ENCODE measurements at places on chromosomes 2 and 18.
A peak's percentile ranks its signal among the peaks of the same experiment; 100 is the strongest.

- no peak for DNase-seq
These were observed 119.1 kb downstream of the LRATD1 start for GRCh38 chr2:14751581-14751980.

GRCh38 chr2:236001854-236002253 is 166.3 kb downstream of the GBX2 start:
- DNase-seq, result no peak

GRCh38 chr2:153478289-153479261 is at the start of gene RPRM:
Gene RPRM, minus strand, starts transcription at chr2:153478762. Its CDS starts 197 bp downstream, at chr2:153478565.
- DNase-seq, result peak; percentile 66

- DNase-seq, result no peak
These were observed 176.1 kb downstream of the TXNL1 start for GRCh38 chr18:56462276-56462675.

- DNase-seq, result no peak
These were observed 187.4 kb downstream of the TMEM247 start for GRCh38 chr2:46666754-46667153.

GRCh38 chr2:27071990-27072830 is 756 bp upstream of the OST4 start:
- peak; percentile 64 for DNase-seq

DNA sequence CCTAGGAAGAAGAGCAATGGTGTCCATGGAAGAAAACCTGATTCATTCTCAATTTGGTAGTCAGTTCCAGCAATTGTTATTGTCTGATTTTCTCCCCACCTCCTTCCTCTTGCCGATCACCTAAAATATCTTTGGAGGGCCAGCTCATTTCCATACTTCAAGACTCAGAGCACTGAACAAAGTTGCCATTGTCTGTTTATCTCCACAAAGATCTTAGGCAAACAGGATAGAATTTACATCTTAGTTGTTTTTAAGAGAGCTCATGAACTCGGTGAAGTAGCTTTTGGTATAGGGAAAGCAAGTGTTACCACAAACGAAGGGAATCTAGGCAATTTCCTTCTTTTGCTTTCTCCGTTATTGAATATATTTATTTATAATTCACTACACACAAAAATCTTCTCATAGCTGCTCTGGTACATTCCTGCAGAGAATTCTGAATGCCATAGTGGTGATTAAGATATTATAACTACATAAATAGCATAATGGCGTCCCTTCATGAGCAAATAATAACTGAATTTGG is 41.5 kb upstream of the CHST9 start:
- no peak for DNase-seq

DNA sequence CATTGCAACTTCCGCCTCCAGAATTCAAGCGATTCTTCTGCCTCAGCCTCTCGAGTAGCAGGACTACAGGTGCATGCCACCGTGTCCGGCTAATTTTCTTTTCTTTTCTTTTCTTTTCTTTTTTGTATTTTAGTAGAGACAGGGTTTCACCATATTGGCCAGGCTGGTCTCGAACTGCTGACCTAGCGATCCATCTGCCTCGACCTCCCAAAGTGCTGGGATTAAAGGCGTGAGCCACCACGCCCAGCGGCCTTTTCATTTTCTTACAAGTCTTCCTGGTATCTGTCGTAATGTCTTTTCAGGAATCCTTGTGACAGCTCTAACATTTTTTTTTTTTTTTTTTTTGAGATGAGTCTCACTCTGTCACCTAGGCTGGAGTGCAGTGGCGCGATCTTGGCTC is 66.4 kb upstream of the EDAR start:
- DNase-seq, result no peak

DNA sequence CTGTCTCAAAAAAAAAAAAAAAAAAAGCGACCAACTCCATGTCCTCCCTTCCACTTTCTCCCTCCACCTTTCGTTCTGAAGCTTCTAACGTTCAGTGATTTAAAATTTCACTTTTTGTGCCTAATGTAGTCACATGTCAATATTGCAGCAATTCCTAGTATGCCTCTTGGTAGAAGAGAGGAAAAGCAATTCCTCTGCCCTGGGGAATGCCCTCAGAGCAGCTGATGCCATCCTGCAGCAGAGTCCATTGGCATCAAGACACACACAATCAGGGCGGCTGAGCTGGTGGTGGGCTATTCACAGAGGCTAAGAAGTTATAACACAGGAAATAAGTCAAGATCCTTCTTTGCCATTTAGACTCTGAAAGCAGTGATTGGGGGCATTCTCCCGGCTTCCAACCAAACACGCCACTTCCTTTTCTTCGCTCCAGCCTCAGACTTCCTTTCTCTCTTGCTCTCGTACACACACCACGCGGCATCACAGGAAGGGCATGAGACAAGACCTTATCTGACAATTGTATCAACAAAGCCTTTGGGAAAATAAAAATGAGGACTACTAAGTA is 71.9 kb downstream of the MOGAT1 start:
- DNase-seq, result no peak

DNA sequence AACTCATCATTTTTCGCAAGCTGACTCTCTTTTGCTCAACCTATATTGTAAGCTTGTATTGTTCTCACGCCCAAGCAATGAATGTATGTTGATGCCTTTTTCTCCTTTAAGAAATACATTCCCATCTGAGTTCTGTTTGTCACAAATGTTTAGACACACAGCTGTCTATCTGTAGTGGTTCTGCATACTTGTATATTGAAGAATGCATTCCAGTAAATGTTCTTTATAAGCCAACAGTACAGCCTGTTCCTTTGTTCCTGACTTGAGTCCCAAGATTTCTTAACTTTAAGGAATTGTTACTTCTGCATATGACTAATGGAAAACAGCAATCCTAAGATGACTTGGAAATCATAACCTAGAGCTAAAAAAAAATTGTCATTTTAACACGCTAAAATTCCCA is 849.1 kb upstream of the POU3F3 start:
- DNase-seq, result no peak

DNA sequence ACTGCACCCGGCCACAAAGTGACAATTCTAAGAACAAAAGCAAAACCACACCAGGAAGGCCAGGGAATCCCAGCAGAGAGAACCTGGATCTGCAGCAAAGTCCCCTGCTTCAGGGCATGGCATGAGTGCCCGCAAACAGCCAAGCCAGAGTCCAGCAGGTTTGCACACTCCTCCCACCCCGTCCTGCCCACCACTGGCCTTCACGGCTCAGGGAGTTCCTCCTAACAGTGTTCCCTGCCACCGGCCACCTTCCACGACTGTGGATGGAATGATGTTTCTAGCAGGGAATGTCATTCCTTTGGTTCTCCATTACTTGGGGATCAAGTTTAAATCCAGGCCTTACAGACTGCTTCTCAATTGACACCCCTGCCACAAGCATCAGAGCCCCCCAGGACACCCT is 42.0 kb upstream of the B3GNT7 start:
- no peak for DNase-seq

- DNase-seq, result no peak
These were observed 36.0 kb upstream of the MTA3 start for GRCh38 chr2:42532397-42532796.

DNA sequence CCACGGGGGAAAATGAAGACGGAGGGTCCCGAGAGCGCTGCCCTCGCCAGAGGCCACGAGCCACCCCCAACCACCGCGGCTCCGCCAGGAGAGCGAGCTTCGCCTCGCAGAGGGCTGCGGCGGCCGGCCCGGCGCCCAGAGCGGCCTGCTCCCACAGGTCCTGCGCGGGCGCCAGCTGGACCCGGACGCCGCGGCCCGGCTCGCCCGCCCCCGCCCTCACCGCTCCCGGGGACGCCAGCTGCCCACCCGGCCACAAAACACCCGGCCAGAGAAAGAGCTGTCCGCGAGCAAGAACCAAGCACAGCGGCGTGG is 709 bp downstream of the PTPN2 start:
- no peak for DNase-seq

DNA sequence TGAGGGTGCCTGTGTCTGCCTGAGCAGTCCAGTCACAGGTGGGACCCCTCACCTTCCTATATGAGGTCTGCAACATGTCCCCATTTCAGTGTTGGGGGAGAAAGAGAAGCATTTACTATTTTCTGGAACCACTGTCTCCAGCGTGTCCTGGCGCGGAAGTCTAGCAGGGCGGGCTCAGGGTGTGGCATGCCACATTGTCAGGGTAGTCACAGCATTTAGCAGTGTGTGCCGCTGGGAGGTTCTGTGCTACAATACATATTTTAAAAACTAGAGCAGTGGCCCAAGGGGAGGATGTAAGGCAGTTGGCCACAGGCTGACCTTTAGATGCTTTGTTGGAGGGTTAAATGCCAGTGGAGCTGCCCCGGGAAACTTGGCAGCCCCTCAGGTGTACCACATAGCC is 12.5 kb downstream of the UBE2F start:
- DNase-seq, result no peak

DNA sequence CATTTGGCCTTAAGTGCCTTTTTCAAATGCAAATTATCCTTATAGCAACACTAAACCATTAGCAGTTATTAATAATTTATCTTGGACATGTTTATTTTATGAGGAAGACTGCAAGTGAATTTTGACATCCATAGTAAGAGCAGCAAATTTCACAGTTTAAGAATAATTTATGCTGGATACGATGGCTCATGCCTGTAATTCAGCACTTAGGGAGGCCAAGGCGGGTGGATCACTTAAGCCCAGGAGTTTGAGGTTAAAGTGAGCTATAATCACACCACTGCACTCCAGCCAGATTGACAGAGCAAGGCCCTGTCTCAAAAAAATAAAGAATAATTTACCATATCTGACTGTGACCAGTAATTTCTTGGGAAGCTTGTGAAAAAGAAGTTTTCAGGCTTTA is 286.2 kb downstream of the TMX3 start:
- DNase-seq, result no peak

- no peak for DNase-seq
These were observed 216.2 kb downstream of the SRBD1 start for GRCh38 chr2:45394842-45395241.

DNA sequence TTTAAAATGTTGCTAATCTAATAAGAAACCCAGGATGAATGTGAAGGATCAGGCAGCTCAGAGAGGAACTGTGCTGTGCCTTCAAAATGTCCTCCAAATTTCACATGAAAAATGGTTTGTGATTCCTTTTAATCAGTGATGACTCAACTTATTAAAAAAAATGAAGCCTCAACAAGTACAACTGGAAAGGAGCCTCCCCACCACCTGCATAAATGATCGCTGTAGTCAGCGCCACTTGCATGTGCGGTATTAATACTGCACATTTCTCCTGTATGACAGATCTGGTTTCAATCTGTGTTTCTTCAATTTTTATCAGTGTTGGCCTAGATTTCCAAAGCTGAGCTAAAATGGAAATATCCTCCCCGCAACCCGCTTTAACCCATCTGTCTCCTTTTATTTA is 115.0 kb upstream of the TMEM200C start:
- DNase-seq, result no peak

DNA sequence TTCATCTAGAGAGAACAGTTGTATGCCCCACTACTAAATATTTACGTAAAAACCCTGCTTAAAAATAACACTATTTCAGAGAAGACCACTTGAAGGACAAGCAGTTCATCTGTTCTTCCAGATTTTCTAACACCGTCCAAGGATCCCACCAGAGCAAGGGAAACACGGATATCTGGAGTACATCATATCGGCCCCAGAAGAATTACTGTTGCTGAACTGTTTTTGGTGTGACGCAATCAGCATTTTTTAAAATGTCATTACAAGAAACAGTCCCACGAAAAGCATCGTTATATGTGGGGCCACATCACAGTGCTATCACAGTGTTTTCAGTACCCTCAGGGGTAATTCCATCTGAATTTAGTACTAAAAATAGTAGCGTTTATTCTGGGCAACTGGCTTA is 134.5 kb upstream of the PKDCC start:
- no peak for DNase-seq

GRCh38 chr2:1607971-1608688 is 136.2 kb downstream of the PXDN start:
- DNase-seq, result no peak

DNA sequence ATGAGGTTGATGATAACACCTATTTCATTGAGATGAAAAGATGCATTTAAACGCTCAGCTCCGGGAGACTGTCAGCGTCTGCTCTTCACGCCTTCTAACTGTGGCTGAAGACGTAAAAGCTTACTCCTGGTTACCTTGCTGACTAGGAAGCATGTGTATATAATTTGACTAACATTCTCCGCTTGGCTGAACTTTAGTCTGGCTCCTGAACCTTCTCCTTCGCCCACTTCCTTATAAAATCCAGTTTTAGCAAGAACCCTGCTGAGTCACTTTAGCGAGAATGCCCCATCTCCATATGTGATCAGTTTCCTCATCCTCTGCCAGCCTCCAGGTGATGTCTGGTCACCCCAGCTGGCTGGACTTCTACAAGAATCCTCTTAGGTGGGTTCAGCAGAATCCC is 12.7 kb upstream of the CREG2 start:
- no peak for DNase-seq

DNA sequence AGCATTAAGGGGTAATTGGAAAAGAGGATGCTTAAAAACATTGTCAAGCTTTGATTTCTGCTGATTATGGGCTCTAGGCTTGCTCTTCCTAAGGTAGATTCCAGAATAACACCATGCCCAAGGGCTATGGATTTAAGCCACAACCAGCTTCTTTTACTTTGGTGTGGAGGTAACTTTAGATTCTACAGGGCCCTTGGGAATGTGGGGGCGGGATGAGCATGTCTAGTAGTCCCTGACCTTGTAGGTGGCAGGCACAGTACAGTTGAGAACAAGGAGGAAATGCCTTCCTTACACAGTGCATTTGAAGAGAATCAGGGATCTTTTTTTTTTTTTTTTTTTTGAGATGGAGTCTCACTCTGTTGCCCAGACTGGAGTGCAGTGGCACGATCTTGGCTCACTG is 364.2 kb downstream of the NYAP2 start:
- no peak for DNase-seq

DNA sequence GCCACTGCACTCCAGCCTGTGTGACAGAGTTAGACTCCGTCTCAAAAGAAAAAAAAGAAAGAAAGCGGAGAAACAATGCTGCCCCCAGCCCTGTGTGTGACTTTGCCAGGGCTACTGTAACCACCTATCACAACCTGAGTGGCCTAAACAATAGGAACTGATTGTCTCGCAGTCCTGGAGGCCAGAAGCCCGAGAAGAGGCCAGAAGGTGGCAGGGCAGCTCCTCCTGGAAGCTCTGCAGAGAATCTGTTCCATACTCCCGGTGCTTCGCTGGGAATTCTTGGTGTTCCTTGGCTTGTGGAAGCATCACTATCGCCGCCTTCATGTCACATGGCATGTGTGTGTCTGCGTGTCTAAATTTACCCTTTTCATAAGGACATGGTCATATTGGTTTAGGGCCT is 14.4 kb upstream of the RAB17 start:
- no peak for DNase-seq

GRCh38 chr18:48263914-48264902 is 145.0 kb downstream of the ZBTB7C start:
- DNase-seq, result no peak

GRCh38 chr2:62362561-62362960 is 143.4 kb downstream of the TMEM17 start:
- DNase-seq, result no peak

DNA sequence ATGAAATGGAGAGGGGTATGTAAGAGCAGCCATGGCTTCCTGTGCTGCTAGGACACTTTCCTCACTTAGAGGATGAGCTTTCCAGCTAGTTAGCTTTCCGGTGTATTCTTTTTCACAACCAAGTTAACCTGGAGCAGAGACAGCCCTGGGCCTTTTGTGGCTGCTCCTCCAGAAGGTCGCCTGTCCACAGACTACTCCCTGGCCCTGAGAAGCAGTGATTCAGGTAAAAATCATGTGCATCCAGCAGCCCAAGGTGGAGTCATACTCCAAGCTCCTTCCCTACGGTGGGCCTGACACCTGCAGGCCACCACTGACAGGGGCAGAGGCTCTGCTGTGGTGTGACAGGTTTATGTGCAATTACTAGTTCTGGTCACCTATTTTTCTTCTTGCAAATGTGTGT is 187.2 kb downstream of the ANKRD30B start:
- no peak for DNase-seq

GRCh38 chr2:167136879-167137596 is 248.8 kb downstream of the XIRP2 start:
- DNase-seq, result no peak

All from stimulated activated CD4-positive, alpha-beta T cell treated with anti-CD3 and anti-CD28 coated beads, Interleukin-15, amount 100 ng/mL, for 24 hours (primary cell).